ENCODE measurements at places on chromosomes 16 and 17.

DNA sequence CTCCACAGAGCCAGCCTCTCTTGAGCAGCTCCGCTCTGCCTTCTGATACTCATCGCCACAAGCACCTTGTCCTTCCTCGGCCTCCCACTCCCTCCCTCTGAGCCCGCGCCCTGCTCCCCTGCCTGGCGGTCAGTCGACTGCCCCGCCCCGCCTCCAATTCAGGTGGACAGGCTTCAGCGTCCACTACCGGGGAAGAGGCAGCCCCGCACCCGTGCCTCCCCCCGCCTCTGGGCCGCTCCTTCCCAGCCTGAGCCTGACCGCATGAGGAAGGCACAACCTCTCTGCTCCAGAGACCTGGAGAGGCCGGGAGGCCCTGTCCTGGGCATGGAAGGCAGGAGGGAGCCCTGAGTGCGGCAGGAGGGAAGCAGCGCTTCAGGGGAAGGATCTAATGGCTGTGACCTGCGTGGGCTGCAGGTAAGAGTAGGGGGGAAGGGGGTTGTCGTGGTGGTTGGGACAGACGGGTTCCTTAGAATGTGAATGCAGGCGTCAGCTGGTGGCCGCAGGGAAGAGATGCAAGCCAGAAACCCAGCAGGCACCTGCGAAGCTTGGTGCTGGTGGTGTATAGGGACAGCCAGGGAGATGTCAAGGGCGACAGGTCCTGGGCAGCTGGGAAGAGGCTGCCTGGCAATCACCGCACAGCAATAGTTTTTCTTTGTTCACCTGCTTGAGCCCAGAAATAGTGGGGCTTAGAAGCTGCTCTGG is 3.0 kb upstream of the SLC6A4 start:
- DNase-seq, result no peak

DNA sequence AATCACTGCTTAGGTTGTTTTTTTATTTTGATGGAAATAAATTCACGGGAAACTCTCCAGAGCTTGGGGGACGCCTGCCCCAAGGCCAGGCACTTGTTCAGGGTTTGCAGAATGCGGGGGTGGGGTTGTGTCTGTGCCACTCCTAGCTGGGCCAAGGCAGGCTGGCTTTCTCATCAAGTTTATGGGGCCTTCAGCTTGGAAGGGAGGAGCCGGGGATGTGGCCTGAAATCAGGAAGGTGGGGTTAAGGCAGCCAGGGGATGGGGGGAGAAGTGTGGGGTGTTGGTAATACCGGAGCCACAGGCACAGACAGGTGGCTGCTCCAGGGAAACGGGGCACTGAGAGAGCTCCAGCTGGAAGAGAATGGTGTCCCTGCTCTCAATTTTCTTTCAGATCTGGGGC is 1.7 kb upstream of the CHAD start:
- no peak for DNase-seq

DNA sequence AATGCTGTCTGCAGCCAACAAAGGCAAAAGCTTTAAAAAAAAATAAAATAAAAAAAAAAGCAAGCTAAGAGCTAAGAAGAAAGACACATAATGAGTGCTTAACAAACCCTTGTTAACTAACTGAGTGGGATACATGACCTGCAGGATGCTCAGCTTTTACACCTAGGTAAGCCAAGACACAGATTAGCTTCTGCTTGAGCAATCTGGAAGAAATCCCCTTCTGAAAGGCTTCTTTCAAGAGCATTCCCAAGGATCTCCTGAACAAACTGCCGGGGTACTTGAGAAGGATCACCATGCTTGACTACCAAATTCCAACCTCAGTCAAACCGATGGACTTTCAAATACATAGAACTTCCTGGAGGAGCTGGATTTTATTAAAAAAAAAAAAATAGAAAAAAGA is 92.9 kb downstream of the SMG6 start:
- DNase-seq, result no peak

- DNase-seq, result peak; percentile 44
These were observed 33.7 kb upstream of the RPH3AL start for GRCh38 chr17:386141-386876.

DNA sequence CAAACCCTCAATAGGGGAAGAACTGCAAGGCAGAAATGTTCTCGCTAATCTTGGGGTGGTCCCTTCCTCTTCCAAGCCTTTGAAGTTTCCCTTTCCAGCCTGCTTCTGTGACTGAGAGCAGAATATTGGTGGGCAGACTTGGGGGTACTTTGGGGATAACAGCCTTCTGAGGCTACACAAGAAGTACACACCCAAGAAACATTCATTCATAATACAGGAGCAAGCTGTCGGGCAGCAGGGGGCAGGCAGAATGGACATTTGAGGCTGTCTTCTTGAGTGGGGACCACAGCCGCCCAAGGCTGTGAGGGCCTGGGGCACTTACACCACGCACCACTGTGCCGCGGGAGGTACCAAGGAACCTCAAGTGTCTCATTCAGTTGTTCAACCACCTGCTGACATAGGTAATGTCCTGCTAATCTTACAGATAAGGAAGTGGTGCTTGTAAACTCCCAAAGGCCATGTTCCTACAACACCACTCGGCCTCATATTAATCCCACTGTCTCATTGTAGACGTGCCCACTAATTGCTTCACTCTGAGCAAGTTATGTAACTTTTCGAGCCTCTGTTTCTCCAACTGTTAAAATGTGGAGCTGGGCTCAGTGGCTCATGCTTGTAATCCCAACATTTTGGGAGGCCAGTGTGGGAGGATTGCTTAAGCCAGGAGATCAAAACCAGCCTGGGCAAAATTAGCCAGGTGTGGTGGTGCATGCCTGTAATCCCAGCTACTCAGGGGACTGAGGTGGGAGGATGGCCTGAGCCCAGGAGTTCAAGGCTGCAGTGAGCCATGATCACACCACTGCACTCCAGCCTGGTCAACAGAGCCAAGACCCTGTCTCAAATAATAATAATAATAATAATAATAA is 2.5 kb upstream of the MRPS23 start:
- DNase-seq, result no peak

GRCh38 chr17:43723697-43724359 is 34.8 kb downstream of the SOST start:
- peak; percentile 89 for DNase-seq

DNA sequence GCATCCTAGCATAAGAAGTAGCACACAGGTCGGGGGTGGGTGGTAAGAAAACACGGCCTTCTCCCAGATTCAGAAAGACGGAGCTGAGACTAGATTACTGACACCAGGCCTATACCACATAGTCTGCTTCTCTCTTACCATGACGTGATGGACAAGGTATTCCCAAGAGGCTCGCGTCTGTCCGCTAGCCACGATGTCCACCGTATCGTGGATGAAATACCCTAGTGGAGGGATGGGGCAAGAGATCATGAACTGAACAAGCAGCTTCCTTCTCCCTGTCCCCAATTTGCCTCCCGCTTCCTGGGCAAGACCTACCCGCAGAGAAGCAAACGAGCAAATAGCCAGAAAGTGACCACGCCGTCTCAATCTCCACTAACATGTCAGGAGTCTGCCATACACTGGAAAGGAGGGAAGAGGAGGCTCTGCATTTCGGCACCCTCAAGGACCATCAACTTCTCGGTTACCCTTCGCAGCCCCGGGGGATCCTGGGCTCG is 820 bp downstream of the TLCD1 start:
- DNase-seq, result peak; percentile 56

GRCh38 chr17:31487648-31488263 is 96.3 kb downstream of the RAB11FIP4 start:
- peak; percentile 22 for DNase-seq

GRCh38 chr16:11233727-11234376 is 22.2 kb downstream of the SOCS1 start:
- DNase-seq, result no peak

DNA sequence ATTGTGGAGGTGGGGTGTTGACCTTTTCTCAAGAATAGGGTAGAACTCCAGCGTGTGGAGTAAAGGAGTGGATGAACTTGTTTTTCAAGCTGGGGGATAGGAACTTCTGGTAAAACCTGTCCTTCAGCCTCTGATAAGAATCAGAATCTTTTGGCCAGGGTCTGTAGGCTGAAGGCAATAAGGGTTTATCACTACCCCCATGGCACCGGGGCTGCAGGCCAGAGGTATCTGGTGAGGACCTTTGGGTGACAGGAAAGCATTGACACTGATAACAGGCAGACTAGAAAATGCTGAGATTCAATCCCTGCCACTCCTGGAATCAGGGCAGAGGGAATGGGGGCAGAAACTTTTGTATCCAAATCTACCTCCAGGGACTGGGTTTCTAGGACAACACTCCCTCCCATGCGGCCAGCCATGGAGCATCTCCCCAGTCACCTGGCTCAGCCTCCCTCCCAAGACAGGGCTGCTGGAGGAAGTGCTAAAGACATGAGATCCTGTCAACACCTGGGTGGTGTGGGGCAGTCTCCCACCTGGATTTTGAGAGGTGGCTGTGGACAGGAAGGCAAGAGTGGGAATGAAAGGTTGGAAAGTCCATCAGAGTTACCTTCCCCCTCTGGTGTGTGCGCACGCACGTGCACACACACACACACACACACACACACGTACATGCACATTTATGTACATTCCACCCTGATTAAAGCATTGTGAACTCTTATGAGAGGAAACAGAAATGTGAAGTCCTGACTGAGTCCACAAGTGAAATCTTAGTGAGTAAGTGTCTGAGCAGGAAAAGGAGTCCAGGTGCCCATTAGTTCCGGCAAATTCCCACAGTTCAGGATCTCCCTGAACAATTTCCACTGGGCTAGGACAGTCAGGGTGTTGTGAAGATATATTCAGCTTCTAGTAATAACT is 53.1 kb upstream of the MARCHF10 start:
- DNase-seq, result peak; percentile 7

GRCh38 chr17:66438101-66438500 is 135.7 kb downstream of the PRKCA start:
- DNase-seq, result no peak
